ENCODE measurements at places on chromosomes 16 and 17. TPM values are rescaled to one million over a fixed set of nuclear protein-coding genes. Genes with fewer than 3 reads are reported as not detected.

GRCh38 chr16:10763456-10763855 lies 19.8 kb downstream of the NUBP1 start:
- H3K4me1 ChIP-seq, result peaks cover 31% of the 10 kb centered on the region
- no peak overlapping the region for H3K27ac ChIP-seq
- H3K36me3 ChIP-seq, result peaks cover 15% of the 10 kb centered on the region
- no peaks in the 10 kb centered on the region for H3K27me3 ChIP-seq
- H3K4me3 ChIP-seq, result no peak overlapping the region

- no peak overlapping the region for H3K4me3 ChIP-seq
- H3K27me3 ChIP-seq, result no peaks in the 10 kb centered on the region
- no peak for DNase-seq
- H3K4me1 ChIP-seq, result peaks cover 14% of the 10 kb centered on the region
- H3K27ac ChIP-seq, result no peak overlapping the region
Observed at GRCh38 chr16:15714393-15715172, 64.5 kb downstream of the NDE1 start.

Gene TEX14
- total RNA-seq, result 0.12 TPM

Gene STH
- total RNA-seq, result not detected

- DNase-seq, result no peak
- H3K4me1 ChIP-seq, result no peaks in the 10 kb centered on the region
- H3K36me3 ChIP-seq, result peaks cover 6% of the 10 kb centered on the region
- H3K27ac ChIP-seq, result no peak overlapping the region
Observed at GRCh38 chr17:69870751-69871199, 204.2 kb upstream of the KCNJ16 start.

GRCh38 chr16:84979516-84979915 lies 31.8 kb downstream of the ZDHHC7 start:
- no peak overlapping the region for H3K4me3 ChIP-seq
- DNase-seq, result no peak
- H3K4me1 ChIP-seq, result peaks cover 9% of the 10 kb centered on the region
- H3K36me3 ChIP-seq, result peaks cover 16% of the 10 kb centered on the region
- no peaks in the 10 kb centered on the region for H3K27me3 ChIP-seq
- H3K27ac ChIP-seq, result no peak overlapping the region

Gene KRTAP9-2
- total RNA-seq, result not detected

GRCh38 chr17:72982680-72983079 lies 109.8 kb downstream of the SLC39A11 start:
- H3K4me3 ChIP-seq, result no peak overlapping the region
- H3K27me3 ChIP-seq, result no peaks in the 10 kb centered on the region
- no peaks in the 10 kb centered on the region for H3K36me3 ChIP-seq
- H3K27ac ChIP-seq, result no peak overlapping the region
- DNase-seq, result no peak

DNA sequence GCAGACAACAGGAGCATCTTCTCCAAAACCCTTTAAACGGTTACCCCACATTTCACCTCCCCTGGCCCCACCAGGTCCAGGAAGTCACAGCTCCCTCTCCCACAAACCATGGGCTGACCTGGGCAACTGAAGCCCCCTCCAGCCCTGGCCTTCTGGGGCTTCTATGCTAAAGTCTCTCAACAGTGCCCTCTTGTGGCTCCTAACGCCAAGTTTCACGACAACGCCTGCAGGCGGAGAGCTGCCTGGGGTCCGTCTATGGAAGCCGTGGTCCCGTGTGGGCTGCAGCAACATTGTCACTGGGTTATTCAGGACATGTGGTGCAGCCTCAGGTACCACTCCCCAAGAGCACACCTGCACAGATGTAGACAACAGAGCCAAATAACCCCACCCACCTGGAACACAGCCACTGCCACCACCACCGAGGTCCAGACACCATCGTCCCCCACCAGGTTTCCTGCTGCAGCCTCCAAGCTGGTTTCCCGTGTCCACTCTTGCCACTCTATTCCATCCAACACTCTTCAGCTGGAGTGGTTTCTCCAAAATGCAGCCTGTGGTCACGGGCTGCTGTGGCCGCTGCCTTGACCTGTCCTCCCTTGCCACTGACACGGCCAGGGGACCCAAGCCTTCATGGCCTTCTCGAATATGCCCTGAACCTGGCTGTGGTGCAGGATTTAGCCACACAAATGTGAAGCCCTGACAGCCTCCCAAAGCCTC lies 19.1 kb downstream of the C16orf95 start:
- H3K36me3 ChIP-seq, result no peaks in the 10 kb centered on the region
- peaks cover 4% of the 10 kb centered on the region for H3K4me1 ChIP-seq
- H3K27ac ChIP-seq, result no peak overlapping the region
- no peak overlapping the region for H3K4me3 ChIP-seq
- no peak for DNase-seq

DNA sequence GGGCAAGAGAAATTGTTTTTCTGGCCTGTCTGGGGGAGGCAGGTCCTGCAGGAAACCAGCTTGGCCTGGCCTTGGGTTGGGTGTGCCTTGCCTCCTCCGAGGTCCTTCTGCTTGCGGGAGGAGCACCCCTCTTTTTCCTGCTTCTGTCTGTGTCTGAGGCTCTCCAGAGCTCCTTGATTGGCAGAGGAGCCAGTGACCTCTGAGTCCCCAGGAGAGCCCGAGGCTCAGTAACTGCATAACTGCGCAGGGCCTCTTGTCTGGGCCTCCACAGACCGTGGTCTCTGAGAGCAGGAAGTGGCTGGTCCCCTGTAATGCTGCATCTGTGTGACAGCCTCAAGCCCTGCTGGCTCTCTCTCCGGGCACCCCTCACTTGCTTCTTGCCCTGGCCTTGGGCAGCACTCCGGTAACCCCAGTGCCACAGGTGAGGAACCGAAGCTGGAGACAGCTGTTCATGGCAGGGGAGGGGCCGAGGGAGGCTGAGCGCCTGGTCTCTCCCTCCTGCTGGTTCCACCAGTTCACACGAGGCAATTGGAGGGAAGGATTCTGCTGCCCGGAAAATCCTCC lies 1.6 kb downstream of the CAPN15 start:
- peak overlapping the region; percentile 96 for H3K4me3 ChIP-seq
- peak overlapping the region; percentile 93 for H3K27ac ChIP-seq
- no peak for DNase-seq
- peaks cover 34% of the 10 kb centered on the region for H3K4me1 ChIP-seq
- no peaks in the 10 kb centered on the region for H3K36me3 ChIP-seq

DNA sequence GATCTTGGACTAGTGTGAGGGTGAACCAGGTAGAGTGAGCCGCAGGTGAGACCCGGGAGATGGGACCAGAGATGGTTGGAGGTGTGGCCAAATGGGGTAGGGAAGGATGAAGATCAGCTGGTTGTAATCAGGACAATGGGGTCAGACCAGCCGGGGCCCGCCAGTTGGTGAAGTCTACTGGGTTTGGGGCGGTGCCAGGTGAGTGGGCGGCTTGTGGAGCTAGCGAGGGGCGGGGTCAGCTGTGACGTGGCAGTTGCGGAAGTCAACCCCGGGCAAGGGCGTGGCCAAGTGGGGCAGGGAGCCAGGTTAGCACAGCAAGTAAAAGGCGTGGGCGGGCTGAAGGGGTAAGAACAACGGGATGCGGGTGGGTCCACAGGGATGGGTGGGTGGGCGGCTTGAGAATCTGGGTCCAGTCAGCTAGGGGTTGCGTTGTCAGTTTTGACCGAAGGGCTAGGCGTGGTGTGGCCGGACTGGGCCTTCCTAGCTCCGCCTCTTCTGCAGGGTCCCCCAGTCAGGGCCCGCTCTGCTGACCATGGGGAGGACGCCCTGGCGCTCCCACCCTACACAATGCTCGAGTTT lies 25.5 kb upstream of the ALKBH5 start:
- H3K27ac ChIP-seq, result peak overlapping the region; percentile 71
- H3K36me3 ChIP-seq, result no peaks in the 10 kb centered on the region
- H3K4me1 ChIP-seq, result peaks cover 16% of the 10 kb centered on the region
- no peaks in the 10 kb centered on the region for H3K27me3 ChIP-seq

GRCh38 chr17:44850025-44850424 lies 2.3 kb downstream of the HIGD1B start:
- H3K27me3 ChIP-seq, result no peaks in the 10 kb centered on the region
- no peak overlapping the region for H3K4me3 ChIP-seq
- peaks cover 7% of the 10 kb centered on the region for H3K36me3 ChIP-seq
- H3K4me1 ChIP-seq, result peaks cover 5% of the 10 kb centered on the region
- H3K27ac ChIP-seq, result no peak overlapping the region

DNA sequence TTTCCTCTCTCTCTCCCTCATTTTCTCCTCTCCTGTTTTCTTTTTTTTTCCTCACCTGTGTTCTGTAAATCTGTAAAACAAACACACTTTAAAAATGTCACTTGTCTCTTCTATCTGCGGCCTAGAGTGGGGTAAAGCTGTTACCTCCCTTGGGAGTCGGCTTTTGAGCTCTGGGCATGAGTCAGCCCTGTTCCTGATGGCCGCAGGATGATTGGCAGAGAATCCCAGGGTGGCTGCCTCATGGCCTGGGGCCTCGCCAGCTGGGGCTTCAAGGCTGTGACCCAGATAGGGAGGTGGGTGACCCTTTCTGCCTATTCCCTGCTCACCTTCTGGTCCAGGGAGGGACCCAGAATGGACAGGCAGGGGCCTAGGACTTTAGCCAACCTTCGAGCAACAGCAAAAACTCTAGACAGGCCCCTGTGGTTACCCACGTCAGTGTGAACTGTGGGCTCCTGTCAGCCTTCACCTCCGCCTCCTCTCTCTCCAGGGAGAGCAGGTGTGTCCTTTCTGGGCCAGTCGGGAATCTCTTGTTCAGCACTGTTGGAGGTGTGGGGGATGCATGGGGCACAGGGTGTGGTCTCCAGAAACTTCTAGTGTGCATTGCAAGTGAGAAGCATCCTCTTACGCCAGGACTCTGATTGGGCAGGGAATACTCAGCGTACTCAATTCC lies 87.4 kb downstream of the RAP1GAP2 start:
- no peaks in the 10 kb centered on the region for H3K27me3 ChIP-seq
- H3K36me3 ChIP-seq, result no peaks in the 10 kb centered on the region

Gene ITGAD
- 0.47 TPM for total RNA-seq

Gene RAPGEFL1
- total RNA-seq, result 17.2 TPM

Gene HSF4
- total RNA-seq, result 19.4 TPM

Gene PCTP
- 10.5 TPM for total RNA-seq

Data from natural killer cell treated with Interleukin-12 subunit alpha and Interleukin-12 subunit beta and Interleukin-15 and Interleukin-18, amount 100 ng/mL, for 72 hours (primary cell).